ENCODE measurements at places on chromosomes 12 and 14. TPM values are rescaled to one million over a fixed set of nuclear protein-coding genes. Genes with fewer than 3 reads are reported as not detected.

The PTCSC3 gene
- not detected for total RNA-seq

The ACOT4 gene
- total RNA-seq: 0.09 TPM

The LRRC10 gene
- not detected for total RNA-seq

The RNF212B gene
- not detected for total RNA-seq

The TGM1 gene
- total RNA-seq: 7.9 TPM

The SERPINA5 gene
- not detected for total RNA-seq
